A549 treated with dexamethasone at 1 μM for 4 hours (cell line): ENCODE measurements at places on chromosomes 4 and X. TPM values are rescaled to one million over a fixed set of nuclear protein-coding genes. Genes with fewer than 3 reads are reported as not detected.

GUCY1B1 gene
- total RNA-seq = 0.18 to 0.31 TPM (median 0.23 TPM) in 5 replicates

CITED1 gene
- 1.5 to 2.0 TPM (median 1.7 TPM) in 5 replicates for total RNA-seq

SLBP gene
- 62.3 to 98.1 TPM (median 66.4 TPM) in 5 replicates for total RNA-seq

FAM53A gene
- total RNA-seq = 0.59 to 1.4 TPM (median 0.98 TPM) in 5 replicates

FGA gene
- total RNA-seq = 20.0 to 25.7 TPM (median 20.2 TPM) in 5 replicates

CT45A5 gene
- total RNA-seq = 0.09 to 0.22 TPM in 2 of 5 replicates, not detected in the others

DNAJB14 gene
- total RNA-seq = 13.4 to 19.6 TPM (median 15.4 TPM) in 5 replicates

CT45A1 gene
- total RNA-seq = not detected in 5 replicates

TAF9B gene
- 11.7 to 14.8 TPM (median 12.4 TPM) in 5 replicates for total RNA-seq

NEUROG2 gene
- total RNA-seq = not detected in 5 replicates

FGF16 gene
- total RNA-seq = not detected in 5 replicates

ATOH1 gene
- total RNA-seq = not detected in 5 replicates

CXCL10 gene
- total RNA-seq = 0.08 to 0.12 TPM (median 0.11 TPM) in 3 of 5 replicates, not detected in the others
